ENCODE measurements at places on chromosomes 7 and 10.
A peak's percentile ranks its signal among the peaks of the same experiment; 100 is the strongest.

DNA sequence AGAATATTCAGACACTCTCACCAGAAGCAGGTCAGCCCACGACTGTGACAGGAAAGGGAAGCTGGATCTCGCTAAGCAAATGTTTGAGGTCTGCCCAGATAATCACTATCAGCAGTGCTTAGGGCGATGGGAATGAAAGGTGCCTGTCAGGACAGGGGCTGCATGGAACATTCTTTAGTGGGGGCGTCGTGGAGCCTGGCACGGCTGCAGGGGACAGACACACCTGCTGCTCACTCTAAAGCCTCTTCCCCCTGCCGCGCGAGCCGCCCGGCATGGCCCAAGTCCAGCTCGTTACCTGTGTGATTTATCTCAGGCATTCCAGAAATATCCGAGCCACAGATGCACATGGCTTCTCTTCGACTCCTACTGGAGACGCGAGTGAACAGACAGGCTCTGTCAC lies 235.5 kb downstream of the GLRX3 start:
- no peak for DNase-seq

DNA sequence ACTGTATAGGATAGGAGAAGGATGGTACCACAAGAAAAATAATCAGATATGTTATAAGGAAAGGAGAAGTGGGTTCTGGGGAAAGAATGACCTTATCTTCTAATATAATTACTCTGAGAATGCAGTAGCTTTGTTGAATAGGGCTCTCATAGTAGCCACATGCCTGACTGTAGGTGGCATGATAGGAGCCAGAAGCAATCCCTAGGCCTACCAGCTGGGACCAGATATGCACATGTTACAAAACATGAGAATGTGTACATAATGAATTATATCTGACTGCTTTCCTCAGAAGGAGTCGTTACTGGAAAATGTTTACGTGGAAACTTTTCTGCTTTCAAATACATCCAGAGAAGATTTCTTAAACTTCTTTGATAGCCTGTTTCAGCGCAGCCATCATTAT lies 53.2 kb upstream of the FAM3C start:
- peak; percentile 6 for DNase-seq

DNA sequence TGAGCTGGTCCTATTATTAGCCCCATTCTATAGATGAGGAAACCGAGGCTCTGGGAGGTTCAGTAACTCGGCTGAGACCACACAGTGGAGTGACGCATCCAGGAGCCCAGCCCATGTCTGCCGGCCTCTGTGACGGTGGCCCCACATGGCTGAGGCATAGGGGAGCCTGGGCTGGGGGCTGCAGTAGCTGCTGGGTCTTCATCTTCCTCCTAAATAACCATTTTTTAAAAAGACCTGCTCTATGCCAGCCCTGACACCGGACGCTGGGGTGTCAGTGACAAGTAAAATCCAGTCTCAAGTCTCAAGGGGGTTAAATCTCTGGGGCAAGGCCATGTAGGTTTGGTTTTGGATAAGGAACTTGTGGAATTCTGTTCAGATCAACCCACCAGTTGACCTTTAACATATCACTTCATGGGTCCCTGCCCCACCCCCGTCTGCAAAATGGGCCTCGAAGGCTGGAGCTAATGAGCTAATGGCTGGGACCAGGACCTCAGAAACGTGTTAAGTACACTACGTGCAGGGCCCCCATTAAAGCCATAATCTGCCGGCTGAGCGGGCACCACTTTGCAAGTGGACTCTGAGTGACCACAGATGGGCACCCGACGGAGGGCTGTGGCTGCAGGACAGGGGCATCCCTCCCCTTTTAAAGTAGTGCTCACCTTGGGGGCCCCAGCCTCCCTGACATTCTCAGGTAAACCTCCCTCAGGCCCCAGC lies 136.5 kb upstream of the UNC5B start:
- DNase-seq: no peak

- peak; percentile 61 for DNase-seq
Observed at GRCh38 chr7:19079066-19079465, 38.4 kb downstream of the TWIST1 start.

GRCh38 chr10:93245147-93245546 lies 171.5 kb downstream of the CYP26A1 start:
- DNase-seq: no peak

Data from NCI-H226 (cell line).